Gastrocnemius medialis (tissue), 4 donors: ENCODE measurements at places on chromosomes 2 and 18. TPM values are rescaled to one million over a fixed set of nuclear protein-coding genes. Genes with fewer than 3 reads are reported as not detected.

DNA sequence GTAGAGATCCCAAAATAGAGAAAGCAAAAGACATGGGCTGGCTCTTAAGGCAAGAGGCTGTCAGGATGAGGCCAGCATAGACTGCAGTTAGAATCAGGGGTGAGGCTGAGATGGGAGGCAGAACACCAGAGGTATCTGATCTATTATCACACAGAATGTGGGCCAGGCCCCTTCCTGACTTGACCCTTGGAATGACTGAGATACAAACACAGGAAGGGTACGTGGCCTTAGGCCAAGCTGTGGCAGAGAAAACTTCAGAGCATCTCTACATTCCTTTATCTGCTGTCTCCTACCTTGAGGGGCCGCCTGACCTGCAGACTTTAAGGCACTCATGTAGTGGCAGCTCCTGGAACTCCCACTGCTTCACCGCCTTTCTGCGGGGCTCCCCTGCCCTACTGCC is 28.4 kb downstream of the TMEM17 start:
- peaks cover 17% of the 10 kb centered on the region for H3K4me1 ChIP-seq
- peak overlapping the region; percentile 69 for H3K27ac ChIP-seq
- no peaks in the 10 kb centered on the region for H3K36me3 ChIP-seq
- no peaks in the 10 kb centered on the region for H3K27me3 ChIP-seq
- H3K4me3 ChIP-seq: no peak overlapping the region

GRCh38 chr2:230472621-230473018 is 56.6 kb downstream of the SP100 start:
- no peaks in the 10 kb centered on the region for H3K27me3 ChIP-seq
- no peaks in the 10 kb centered on the region for H3K4me1 ChIP-seq
- no peak for DNase-seq
- H3K4me3 ChIP-seq: no peak overlapping the region
- no peak overlapping the region for H3K27ac ChIP-seq

DNA sequence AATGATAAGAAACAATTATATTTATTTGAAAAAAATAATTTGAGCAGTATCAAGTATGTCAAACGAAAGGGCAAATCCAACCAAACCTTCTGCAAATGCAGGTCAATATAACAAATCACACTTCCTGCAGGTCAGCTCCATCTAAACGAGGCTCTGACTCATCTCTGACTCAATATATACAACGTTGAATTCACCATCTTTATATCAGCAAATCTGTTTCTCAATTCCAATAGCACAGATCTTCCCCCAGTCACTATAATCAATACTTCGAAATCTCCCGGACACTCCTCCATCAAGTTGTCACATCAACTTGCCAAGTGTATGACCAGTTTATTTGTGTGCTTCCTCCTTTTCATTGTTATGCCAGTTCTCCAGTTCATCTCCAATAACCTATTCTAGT is 388.9 kb downstream of the ZEB2 start:
- no peaks in the 10 kb centered on the region for H3K4me1 ChIP-seq
- H3K36me3 ChIP-seq: no peaks in the 10 kb centered on the region
- H3K4me3 ChIP-seq: no peak overlapping the region
- no peak for DNase-seq
- H3K27ac ChIP-seq: no peak overlapping the region

GRCh38 chr2:209591021-209591420 is 167.2 kb downstream of the MAP2 start:
- H3K4me3 ChIP-seq: no peak overlapping the region
- no peak overlapping the region for H3K27ac ChIP-seq
- no peak for DNase-seq

DNA sequence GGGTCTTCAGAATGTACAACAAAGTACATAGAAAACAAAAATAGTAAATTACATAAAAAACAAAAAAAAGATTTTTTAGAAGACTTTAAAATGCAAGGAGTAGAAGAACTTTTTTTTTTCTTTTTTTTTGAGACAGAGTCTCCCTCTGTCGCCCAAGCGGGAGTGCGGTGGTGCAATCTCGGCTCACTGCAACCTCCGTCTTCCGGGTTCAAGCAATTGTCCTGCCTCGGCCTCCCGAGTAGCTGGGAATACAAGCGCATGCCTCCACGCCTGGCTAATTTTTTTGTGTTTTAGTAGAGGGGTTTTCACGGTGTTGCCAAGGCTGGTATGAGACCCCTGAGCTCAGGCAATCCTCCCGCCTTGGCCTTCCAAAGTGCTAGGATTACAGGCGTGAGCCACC is 104.5 kb upstream of the ZC3H15 start:
- H3K27ac ChIP-seq: no peak overlapping the region
- H3K4me1 ChIP-seq: no peaks in the 10 kb centered on the region
- H3K36me3 ChIP-seq: no peaks in the 10 kb centered on the region
- DNase-seq: no peak
- H3K4me3 ChIP-seq: no peak overlapping the region

- no peak overlapping the region for H3K27ac ChIP-seq
- H3K4me3 ChIP-seq: no peak overlapping the region
- no peaks in the 10 kb centered on the region for H3K27me3 ChIP-seq
- no peaks in the 10 kb centered on the region for H3K36me3 ChIP-seq
- DNase-seq: no peak
Measured at GRCh38 chr2:26422947-26423629, 21.4 kb downstream of the DRC1 start.

DNA sequence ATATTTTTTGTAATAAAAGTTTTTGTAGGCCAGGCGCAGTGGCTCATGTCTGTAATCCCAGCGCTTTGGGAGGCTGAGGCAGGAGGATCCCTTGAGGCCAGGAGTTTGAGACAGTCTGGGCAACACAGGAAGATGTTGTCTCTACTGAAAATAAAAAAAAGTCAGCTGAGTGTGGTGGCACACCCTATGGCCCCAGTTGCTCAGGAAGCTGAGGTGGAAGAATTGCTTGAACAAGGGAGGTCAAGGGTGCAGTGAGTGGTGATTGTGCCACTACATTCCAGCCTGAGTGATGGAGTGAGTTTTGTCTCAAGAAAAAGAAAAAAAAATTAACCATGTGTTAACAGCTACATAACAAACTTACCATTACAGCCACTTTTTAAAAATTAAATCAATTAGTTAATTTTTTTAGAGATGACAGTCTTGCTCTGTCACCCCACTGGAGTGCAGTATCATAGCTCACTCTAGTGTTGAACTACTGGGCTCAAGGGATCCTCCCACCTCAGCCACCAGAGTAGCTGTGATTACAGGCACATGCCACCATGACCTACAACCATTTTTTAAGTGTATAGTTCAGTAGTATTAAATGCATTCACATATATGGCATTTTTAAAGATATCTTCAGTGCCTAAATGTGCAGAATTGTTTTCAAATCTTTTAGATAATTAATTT is 67.2 kb upstream of the ACYP2 start:
- no peaks in the 10 kb centered on the region for H3K27me3 ChIP-seq
- no peak overlapping the region for H3K27ac ChIP-seq
- H3K36me3 ChIP-seq: no peaks in the 10 kb centered on the region
- no peak for DNase-seq
- H3K4me3 ChIP-seq: no peak overlapping the region

GRCh38 chr2:1716441-1716840 is 27.9 kb downstream of the PXDN start:
- no peaks in the 10 kb centered on the region for H3K36me3 ChIP-seq
- peak overlapping the region; percentile 30 for H3K27ac ChIP-seq
- no peak overlapping the region for H3K4me3 ChIP-seq
- DNase-seq: no peak

DNA sequence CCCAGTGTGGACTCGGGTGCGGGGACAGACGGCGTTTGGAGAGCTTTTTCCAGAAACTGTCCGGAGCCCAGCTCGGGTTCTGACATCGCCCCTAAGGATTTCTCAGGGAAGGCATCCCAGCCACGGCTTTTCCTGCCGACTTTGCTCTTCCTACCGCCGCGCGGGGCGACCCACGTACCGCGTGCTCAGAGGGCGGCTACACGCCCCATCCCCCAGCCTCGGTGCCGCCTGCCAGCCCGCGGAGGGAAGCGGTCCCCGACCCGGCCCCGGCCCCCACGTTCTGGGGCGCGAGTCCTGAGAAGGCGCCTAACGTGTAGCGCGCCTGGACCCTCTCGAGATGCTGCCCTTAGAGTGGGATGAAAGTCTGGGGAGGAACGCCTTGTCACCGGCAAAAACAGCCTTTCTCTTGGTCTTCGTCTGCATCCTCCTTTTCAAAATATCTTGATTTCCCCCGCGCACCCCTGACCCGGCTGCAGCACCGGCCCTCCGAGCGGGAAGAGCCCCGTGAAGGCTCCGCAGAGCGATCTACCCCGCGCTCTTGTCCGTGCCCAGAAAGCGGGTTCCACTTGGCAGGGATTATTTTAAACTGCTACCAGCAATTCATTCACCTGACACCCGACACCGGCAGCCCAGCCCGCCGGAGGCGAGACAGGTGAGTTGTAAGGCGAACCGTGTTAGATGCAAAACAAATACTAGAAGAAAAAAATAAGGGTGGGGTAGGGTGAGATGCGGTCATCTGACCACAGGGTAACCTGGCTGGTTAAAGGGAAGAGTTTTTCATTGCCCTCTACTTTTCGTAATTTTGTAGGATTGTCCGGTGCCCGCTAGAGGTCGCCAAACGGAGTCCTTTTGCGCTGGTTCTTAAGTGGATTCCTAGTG is 812 bp upstream of the KCNG3 start:
- H3K4me3 ChIP-seq: peak overlapping the region; percentile 64
- DNase-seq: peak; percentile 12
- no peak overlapping the region for H3K27ac ChIP-seq

- DNase-seq: no peak
- no peak overlapping the region for H3K27ac ChIP-seq
- H3K4me3 ChIP-seq: no peak overlapping the region
- no peaks in the 10 kb centered on the region for H3K36me3 ChIP-seq
Measured at GRCh38 chr2:148048475-148049221, 27.8 kb downstream of the MBD5 start.

DNA sequence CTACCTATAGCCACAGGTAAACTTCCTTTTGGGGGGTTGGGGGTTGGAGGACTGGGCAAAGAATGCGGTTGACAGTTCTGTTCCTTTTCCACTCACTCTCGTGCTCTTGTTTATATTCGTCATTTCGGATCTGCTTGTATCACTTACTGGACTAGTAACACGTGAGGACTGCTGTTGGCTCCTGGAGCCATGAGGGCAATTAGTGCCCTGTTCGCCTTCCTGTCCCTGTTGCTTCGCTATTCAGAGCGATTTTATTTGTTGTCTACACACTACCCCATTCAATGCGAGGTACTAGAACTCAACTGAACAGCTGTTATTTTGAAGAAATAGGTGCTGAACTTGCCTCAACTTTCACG is 1.1 kb downstream of the KCNJ3 start:
- H3K27ac ChIP-seq: no peak overlapping the region
- no peak overlapping the region for H3K4me3 ChIP-seq
- peaks cover 18% of the 10 kb centered on the region for H3K27me3 ChIP-seq
- H3K36me3 ChIP-seq: no peaks in the 10 kb centered on the region
- DNase-seq: no peak
- H3K4me1 ChIP-seq: no peaks in the 10 kb centered on the region

DNA sequence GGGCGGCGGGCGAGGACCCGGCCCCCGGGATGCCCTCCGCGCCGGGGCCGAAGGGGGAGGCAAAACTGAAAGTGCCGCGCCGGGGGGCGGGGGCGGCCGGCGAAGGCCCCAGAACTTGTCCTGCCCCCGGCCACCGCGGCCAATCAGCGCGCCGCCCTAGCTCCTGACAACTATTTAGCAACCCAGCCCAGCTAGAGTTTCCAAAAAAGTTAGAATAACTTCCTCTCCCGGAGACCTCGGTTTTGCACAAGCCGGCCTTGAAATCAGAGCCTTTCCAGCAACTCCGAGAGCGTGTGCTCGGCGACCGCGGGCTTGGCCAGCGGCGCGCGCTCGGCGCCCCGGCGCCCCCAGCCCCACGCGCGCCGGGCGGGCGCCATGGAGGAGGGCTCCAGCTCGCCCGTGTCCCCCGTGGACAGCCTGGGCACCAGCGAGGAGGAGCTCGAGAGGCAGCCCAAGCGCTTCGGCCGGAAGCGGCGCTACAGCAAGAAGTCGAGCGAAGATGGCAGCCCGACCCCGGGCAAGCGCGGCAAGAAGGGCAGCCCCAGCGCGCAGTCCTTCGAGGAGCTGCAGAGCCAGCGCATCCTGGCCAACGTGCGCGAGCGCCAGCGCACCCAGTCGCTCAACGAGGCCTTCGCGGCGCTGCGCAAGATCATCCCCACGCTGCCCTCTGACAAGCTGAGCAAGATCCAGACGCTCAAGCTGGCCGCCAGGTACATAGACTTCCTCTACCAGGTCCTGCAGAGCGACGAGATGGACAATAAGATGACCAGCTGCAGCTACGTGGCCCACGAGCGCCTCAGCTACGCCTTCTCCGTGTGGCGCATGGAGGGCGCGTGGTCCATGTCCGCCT is at the start of gene TWIST2:
TWIST2 (plus strand) TSS at position 245 of the 850 bp plus-strand sequence; CDS start at position 376, 131 bp downstream.
- peak; percentile 70 for DNase-seq
- no peaks in the 10 kb centered on the region for H3K36me3 ChIP-seq
- H3K4me3 ChIP-seq: peak within 1 kb of the TSS; percentile 63
- H3K27ac ChIP-seq: peak within 1 kb of the TSS; percentile 59

GRCh38 chr2:175180701-175181103 is 808 bp downstream of the ATP5MC3 start:
- peak overlapping the region; percentile 95 for H3K4me3 ChIP-seq
- H3K27ac ChIP-seq: peak overlapping the region; percentile 95
- peak; percentile 6 for DNase-seq
- H3K27me3 ChIP-seq: no peaks in the 10 kb centered on the region
- peaks cover 50% of the 10 kb centered on the region for H3K4me1 ChIP-seq

GRCh38 chr2:102550151-102550550 is 69.2 kb upstream of the SLC9A2 start:
- DNase-seq: no peak
- no peaks in the 10 kb centered on the region for H3K4me1 ChIP-seq

GRCh38 chr2:16584084-16584483 is 81.5 kb downstream of the CYRIA start:
- DNase-seq: no peak
- H3K4me3 ChIP-seq: no peak overlapping the region
- H3K36me3 ChIP-seq: no peaks in the 10 kb centered on the region
- H3K4me1 ChIP-seq: no peaks in the 10 kb centered on the region
- no peak overlapping the region for H3K27ac ChIP-seq

GRCh38 chr2:218398437-218399390 is 954 bp upstream of the CTDSP1 start:
- DNase-seq: peak; percentile 40
- H3K4me1 ChIP-seq: peaks cover 32% of the 10 kb centered on the region
- no peaks in the 10 kb centered on the region for H3K27me3 ChIP-seq

GRCh38 chr2:36351736-36352349 is 3.7 kb upstream of the CRIM1 start:
- no peak for DNase-seq
- no peaks in the 10 kb centered on the region for H3K27me3 ChIP-seq
- H3K27ac ChIP-seq: no peak overlapping the region
- H3K4me1 ChIP-seq: peaks cover 8% of the 10 kb centered on the region

The TXNDC2 gene
- not detected for total RNA-seq

The CPO gene
- 0.26 TPM for total RNA-seq

The HTR2B gene
- not detected for total RNA-seq

The CCDC74B gene
- 1.2 TPM for total RNA-seq

The DOK6 gene
- 0.13 TPM for total RNA-seq

The NT5C1B gene
- total RNA-seq: not detected

The GREB1 gene
- 2.0 TPM for total RNA-seq

The BMPR2 gene
- 27.4 TPM for total RNA-seq

The ABCG5 gene
- not detected for total RNA-seq

The DPYSL5 gene
- total RNA-seq: not detected

The MITD1 gene
- total RNA-seq: 16.8 TPM

The CNDP1 gene
- total RNA-seq: not detected

The BOLL gene
- 8.1 TPM for total RNA-seq

The DNAJC5G gene
- total RNA-seq: not detected

The SERPINB13 gene
- total RNA-seq: not detected

The LRATD1 gene
- 4.9 TPM for total RNA-seq

The HAUS1 gene
- total RNA-seq: 20.6 TPM
